H1 (cell line): ENCODE measurements at places on chromosomes 2 and 18. TPM values are rescaled to one million over a fixed set of nuclear protein-coding genes. Genes with fewer than 3 reads are reported as not detected.

DNA sequence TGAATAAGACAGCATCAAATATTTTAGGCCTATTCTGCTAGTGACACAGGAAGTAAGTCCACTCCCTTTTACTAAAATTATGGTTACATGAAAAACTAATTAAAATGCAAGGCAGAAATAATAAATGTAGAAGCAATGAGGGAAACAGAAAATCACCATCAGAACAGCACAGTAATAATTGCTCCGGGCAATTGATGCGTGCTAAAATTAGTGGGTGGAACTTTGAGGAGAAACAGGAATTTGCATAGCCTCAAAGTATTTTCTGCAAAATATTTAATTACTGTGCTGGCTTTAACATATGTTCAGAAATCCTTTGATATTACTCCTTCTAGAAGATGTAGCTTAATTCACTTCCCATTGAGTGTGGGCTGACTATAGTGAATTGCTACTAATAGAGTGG lies 654.3 kb upstream of the RAB6C start:
- no peak for DNase-seq

The DSG1 gene
- 0.06 TPM in 1 of 2 replicates, not detected in the other for total RNA-seq

DNA sequence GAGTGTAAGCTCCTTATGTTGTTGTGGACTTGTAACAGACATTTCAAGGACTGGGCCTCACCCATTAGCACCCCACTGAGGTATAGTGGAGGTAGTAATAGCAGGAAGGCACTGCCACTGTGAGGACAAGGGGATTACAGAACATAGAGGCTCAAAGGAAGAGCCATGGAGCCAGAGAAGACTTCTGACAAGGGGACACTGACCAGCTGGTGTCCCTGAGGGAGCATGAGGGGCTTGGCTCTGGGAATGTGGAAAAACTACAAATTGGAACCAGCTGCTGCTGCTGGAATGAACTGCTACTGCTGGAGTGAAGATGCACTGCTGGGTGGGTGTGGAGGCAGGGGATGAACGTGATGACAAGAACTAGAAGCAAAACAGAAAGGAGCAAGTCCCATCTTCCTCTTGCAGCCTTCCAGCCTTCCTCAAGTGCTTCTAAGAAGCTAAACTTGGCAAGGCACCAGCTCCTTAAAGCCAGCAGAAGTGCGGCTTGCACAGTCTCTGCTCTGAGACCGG lies 167.3 kb upstream of the NOSTRIN start:
- no peak for DNase-seq

GRCh38 chr2:127517465-127517864 lies 8.8 kb downstream of the IWS1 start:
- DNase-seq, result no peak

DNA sequence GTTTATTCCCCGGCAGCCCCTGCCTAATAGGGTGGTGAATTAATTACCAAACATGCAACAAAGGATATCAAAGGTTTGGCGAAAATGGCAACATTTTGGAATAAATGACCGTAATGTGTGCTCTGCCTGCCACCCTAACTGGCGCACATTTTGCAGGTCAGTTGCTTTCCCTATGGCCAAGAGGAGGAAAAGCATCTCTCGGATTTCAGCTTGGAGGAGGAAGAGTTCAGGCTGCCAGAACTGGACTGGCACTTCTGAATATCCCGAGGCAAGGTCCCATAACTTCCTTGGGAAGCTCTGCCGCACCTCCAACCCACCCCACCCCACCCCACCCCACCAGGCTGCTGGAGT lies 37.1 kb downstream of the SLC25A52 start:
- no peak for DNase-seq

- DNase-seq, result no peak
These were observed 1.2 kb downstream of the ONECUT2 start for GRCh38 chr18:57436191-57436964.

DNA sequence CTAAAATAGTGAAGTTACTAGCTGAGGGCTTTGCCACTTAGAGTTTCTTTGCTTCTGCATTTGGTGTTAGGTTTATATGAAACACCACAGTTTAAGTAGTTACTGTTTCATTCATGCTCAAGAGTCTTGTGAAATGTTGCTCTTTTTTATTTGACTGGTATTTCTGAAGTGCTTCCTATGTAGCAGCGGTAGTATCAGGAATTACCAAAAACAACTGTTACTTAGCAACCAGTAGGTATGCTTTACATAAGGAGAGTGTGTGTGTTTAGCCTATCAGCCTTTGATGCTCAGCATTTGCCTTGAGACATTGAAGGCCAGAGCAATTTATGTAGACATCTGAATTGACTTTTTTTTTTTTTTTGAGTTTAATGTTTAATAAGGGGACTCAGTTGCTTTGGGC lies 3.6 kb downstream of the DIS3L2 start:
- DNase-seq, result no peak

GRCh38 chr2:202726070-202726469 lies 91.3 kb downstream of the FAM117B start:
- DNase-seq, result no peak

The SP5 gene
- 0.31 TPM in 1 of 2 replicates, not detected in the other for total RNA-seq

The PPP4R3B gene
- 38.8 and 39.1 TPM in 2 replicates for total RNA-seq
